Cardiac atrium fibroblast (primary cell): ENCODE measurements at places on chromosomes 1 and 21. TPM values are rescaled to one million over a fixed set of nuclear protein-coding genes. Genes with fewer than 3 reads are reported as not detected.

KRTAP19-3 gene
- total RNA-seq = not detected in 2 replicates

GOLT1A gene
- total RNA-seq = not detected in 2 replicates

FCRL1 gene
- not detected in 2 replicates for total RNA-seq

SLC5A3 gene
- total RNA-seq = 4.0 and 8.4 TPM in 2 replicates

NBPF6 gene
- total RNA-seq = under 0.01 TPM in 1 of 2 replicates, not detected in the other

TRAF3IP3 gene
- total RNA-seq = not detected in 2 replicates

BNIPL gene
- total RNA-seq = 0.49 TPM in 1 of 2 replicates, not detected in the other

HRNR gene
- total RNA-seq = not detected in 2 replicates

S100A11 gene
- 391 and 483 TPM in 2 replicates for total RNA-seq

GRHL3 gene
- total RNA-seq = not detected in 2 replicates

S100A8 gene
- total RNA-seq = not detected in 2 replicates

PTPN14 gene
- 36.5 and 39.0 TPM in 2 replicates for total RNA-seq

BCAR3 gene
- 44.8 and 45.7 TPM in 2 replicates for total RNA-seq

HMCN1 gene
- 42.8 and 44.2 TPM in 2 replicates for total RNA-seq

MEF2D gene
- total RNA-seq = 20.4 and 26.9 TPM in 2 replicates

LRRC53 gene
- total RNA-seq = not detected in 2 replicates

TEDDM1 gene
- total RNA-seq = not detected in 2 replicates

MRPL39 gene
- 14.3 and 27.1 TPM in 2 replicates for total RNA-seq

MCOLN3 gene
- not detected in 2 replicates for total RNA-seq
